Cerebellar cortex (tissue), 1 donor: ENCODE measurements at places on chromosomes 1 and 21.

- DNase-seq: no peak
These were observed 435 bp downstream of the ILF2 start for GRCh38 chr1:153670257-153670858.

DNA sequence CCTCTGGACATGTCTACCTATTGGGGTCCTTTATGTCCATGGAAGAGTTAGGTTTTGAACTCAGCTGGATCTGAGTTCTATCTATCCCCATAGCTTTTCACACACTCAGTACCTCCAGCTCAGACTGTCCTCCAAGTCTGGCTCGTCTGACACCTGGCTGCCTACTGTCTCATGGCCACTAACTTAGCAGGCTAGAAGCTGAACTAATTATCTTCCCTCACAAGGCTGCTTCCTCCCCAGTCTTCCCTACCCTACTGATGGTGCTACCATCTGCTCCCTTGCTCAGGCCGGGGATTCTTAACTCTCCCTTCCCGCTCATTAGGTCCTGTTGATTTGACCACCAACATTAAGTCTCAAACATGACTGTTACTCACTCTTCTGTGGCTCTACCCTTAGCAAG lies 13.4 kb downstream of the VANGL2 start:
- DNase-seq: peak; percentile 36

GRCh38 chr1:110879758-110880606 lies 7.0 kb downstream of the CD53 start:
- no peak for DNase-seq

DNA sequence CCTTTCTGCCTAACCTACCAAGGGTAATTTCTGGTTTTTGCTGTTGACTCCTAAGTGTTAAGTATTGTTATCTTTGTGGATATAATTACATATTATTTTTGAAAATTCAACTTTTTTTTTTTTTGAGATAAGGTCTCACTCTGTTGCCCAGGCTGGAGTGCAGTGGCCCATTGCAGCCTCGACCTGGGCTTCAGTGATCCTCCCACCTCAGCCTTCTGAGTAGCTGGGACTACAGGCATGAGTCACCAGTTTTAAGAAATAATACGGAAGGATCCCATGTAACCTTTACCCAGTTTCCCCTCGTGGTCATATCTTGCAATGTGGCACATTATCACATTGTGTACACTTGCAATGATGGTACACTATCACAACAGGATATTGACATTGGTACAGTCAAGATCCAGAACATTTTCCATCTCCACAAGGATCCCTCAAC lies 3.1 kb downstream of the CHD1L start:
- DNase-seq: no peak

- DNase-seq: peak; percentile 95
These were observed at the start of gene KCNN3 for GRCh38 chr1:154870115-154870571. Gene KCNN3, minus strand, starts transcription at chr1:154870281. Its CDS starts 317 bp downstream, at chr1:154869964.

DNA sequence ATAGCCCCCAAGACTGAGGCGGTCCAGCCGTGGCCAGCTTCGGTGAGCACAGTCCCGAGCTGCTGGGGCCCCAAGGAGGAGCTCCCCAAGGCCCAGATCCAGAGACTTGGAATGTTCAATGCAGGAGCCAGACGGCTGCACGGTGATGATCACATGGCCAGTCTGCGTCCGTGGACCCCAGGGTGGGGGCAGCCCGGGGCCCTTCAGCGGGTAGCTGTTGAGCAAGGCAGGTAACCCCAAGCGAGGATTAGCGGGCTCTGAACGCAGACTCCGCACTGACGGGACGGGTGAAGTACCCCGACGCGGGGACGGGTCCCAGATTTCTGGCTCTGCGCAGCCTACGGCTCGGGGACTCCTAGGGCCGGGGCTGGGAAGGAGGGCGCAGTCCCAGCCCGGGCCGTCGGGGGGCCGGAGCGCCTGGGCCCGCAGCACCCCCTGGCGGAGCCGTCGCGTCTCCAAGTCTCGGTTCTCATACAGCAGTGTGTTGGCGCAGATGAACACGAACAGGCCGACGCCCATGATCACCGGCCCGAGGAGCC lies 2.7 kb downstream of the TMEM200B start:
- no peak for DNase-seq

DNA sequence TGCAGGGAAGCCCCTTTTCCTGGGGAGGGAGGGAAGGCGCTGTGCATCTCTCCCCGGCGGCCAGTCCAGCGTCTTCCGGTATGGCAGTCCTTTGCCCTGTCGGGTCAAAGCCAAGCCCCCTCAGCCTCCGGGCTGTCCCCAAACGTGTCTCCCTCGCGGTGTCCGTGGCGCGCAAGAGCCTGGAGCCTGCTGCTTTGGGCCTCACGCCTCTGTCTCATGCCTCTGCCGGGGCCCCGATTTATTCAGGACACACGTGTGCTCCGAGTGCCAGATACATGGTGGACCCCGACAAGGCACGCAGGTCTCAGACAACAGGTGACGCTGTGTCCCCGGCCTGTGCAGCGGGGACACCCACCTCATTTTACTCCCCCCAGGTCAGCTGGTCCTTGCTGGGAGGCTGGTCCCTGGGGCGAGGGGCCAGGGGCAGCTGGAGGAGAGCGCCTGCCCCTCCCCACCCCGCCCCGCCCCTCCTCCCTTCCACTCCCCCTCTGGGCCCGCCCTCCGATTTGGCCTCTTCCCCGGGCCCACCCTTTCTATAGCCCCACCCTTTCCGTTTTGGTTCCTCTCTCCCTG lies 176.7 kb downstream of the CAMTA1 start:
- no peak for DNase-seq

GRCh38 chr21:29215709-29216108 lies 83.0 kb upstream of the BACH1 start:
- no peak for DNase-seq

GRCh38 chr1:208182880-208183645 lies 61.1 kb downstream of the PLXNA2 start:
- DNase-seq: no peak

DNA sequence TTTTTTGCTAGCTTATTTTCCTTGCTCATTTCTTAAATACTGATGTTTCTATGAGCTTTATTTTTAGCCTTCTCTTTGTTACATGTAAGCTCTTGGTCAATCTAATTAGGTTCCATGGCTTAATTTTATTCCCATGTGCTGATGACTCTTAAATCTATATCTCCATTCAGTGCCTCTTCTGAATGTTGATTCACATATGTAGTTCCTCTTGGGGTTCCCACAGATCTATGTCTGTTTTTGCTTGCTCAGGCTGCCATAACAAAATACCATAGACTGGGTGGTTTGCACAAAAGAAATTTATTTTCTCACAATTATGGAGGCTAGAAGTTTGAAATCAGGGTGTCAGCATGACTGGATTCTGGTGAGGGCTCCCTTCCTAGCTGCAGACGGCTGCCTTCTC lies 58.3 kb upstream of the PLA2G4A start:
- no peak for DNase-seq

GRCh38 chr1:116764466-116764898 lies 10.3 kb downstream of the CD2 start:
- DNase-seq: no peak

DNA sequence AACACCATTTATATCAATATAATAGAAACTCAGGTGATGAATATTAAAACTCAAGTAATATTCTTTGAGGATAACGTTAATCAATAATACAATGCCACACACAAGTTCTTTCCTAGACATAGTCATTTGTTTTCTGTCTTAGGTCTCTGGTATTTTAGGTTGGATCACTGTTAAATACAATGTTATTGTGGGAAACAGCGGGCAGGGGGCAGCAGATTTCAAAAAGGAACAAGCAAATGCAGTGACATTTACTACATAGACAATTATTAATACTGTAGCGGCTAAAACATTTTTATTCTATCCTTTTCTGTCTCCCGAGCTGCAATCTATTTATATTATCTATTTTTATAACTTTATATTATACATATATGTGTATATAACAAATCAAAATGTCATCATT lies 186.4 kb upstream of the ZNHIT6 start:
- peak; percentile 17 for DNase-seq

- DNase-seq: no peak
These were observed 134.6 kb downstream of the TNFSF18 start for GRCh38 chr1:172916116-172916515.
